Effector CD8-positive, alpha-beta T cell (primary cell): ENCODE measurements at places on chromosomes 3 and 15.

- DNase-seq: no peak
Measured at GRCh38 chr15:67084561-67084960, 19.2 kb downstream of the SMAD3 start.

GRCh38 chr3:25372167-25372566 is 55.9 kb upstream of the RARB start:
- DNase-seq: no peak

DNA sequence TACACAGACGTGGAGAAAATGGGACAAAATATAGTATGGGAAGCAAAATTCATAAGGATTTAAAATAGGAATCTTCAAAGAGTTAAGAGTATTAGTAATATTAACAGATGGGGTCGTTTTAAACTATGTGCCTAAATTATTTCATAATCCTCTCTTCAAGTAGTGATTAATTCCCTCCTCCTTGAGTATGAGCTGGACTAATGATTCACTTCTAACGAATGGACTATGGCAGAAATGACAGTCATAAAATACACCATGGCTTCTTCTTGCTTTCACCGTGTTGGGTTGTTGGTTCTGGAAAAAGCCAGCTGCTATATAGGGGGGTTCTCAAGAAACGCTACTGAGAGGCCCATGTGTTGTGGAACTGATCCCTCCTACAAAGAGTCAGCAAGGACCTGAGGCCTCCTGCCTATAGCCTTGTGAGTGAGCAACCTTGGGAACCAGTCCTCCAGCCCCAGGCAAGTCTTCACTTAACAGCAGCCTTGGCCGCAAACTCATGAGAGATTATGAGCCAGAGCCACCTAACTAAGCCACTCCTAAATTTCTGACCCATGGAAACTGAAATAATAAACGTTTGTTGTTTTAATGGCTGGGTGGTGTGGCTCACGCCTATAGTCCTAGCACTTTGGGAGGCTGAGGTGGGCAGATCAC is 64.8 kb upstream of the ABHD2 start:
- DNase-seq: no peak

DNA sequence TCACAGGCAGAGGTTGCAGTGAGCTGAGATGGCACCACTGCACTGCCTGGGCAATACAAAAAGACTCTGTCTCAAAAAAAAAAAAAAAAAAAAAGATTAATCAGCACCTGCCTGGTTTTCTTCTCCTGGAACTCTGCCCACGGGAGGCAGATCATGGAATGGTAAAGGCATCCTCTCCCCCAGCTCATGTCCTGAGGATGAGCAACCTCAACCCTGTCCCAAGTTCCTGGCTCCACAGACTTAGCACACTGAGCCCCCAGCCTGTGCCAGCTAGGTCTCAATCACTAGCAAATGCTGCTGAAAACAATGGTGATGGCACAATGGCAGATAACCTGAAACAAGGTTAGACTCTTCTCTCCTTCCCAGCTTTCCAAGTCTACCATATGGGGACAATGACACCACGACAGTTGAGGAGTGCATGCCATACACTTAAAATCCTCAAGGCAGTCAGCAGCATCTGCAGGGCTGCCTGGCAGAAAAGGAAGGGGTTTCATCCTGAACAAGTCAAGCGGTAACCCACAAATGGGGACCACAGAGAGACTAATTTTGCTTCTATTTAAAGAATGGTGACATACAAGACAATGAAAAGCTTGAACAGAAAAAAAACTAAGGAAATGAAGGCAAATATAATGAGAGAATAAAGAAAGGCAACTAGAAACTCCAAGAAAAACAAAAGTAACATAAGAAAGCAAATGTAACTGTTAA is 4.8 kb downstream of the CLN6 start:
- DNase-seq: no peak

DNA sequence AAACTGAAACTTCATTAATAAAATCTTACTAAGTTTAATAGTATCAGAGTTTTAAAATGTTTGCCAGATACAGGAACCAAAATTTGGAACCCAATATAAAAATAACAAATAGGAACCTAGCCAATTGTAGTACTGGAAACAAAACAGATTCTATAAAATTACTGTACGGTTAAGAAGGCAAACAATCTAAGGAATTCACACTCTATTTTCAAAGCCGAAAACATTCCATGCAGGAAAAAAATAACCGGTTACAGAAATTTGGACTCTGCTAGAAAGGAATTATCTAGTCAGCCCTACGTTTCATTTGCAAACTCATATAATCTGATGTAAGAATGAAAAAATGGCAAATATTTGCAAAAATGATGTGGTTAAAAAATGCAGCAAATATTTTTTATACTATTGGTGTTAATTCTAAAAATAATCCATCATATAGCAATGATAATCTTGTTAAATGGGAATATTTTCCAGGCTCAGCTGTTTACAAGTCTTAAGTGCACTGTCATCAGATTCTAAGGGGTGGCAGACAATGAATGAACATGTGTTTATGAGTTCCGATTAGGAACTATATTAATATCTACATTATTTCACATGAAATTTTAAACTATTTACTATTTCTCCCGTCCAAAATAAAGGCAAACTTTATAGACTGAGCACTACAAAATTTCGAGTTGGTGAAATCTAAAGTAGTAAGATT is 58.1 kb downstream of the DCBLD2 start:
- DNase-seq: no peak
